ENCODE measurements at places on chromosomes 1 and 21.

DNA sequence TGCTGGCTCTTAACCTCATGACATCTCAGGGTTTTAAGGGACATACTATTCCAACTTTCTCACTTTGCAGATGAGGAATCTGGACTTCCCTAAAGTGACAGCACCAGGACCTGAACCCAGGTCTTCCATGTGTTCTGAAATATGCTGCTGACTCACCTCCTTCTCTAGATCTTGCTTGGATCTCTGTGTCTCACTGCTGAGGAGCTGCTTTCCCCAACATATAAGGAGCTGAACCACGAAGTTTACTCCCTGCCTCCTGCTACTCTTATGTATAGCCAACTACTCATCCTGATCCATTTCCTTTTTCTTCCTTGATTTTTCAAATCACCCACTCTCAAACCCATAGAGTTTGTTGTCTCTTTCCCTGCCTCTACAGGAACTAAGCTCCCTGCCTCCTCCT is 38.2 kb downstream of the ALG14 start:
- DNase-seq: no peak

DNA sequence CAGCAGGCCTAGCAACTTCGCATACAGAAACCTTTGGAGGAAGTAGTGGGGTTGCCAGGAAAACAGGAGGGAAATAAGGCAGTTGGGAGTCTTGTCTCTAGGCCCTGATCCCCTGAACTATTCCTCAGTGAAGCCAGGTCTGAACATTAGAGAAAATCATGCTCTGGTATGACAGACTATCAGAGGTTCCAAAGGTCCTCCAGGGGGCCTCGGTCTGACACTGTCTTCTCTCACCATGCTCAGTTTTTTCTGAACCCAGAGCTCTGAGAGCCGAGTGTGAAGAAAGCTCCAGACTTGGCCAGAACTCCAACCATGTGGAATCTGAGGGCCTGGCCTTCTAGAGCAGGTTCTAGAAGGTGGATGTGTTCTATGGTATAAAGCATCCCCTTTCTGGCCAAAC is 4.0 kb downstream of the TOMM40L start:
- no peak for DNase-seq

DNA sequence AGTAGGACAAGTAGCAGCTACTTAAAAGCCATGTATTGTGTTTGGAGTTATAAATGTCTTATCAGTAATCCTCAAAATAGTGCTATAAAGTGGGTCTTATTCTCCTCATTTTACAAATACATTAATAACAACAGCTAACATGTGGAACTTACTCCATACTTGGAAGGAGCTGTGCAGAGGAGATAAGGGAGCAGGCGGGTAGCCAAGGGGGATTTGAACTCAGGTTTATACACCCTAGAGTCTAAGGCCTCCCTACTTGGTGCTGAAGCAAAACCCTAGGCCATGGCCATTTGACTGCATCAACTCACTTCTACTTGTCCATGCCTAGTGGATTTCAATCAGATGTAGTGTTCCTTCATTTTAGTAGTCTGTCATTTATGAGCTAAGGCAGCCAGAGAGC is 72.1 kb downstream of the LMO4 start:
- DNase-seq: no peak

DNA sequence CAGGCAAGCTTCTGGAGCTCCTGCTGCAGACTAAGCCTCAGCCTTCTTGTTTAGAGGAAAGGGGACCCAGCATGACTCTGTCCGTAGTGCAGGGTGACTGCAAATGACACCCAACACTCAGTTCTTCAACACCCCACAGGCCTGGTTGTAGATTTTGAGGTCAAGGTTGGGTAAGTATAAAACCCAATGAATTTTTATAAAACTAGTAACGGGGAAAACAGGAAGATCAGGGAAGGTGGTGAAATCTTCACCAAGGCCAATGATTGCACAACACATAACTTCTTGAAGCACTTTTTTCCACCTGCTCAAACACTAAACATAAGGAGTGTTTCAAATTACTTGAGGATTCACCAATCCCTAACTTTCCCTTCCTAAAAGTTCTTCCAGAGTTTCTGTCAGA is 89.4 kb upstream of the JAK1 start:
- DNase-seq: no peak

- DNase-seq: no peak
Measured at GRCh38 chr1:225697428-225697827, 44.5 kb upstream of the ENAH start.

- no peak for DNase-seq
Measured at GRCh38 chr1:208929575-208929974, 653.9 kb upstream of the CAMK1G start.

DNA sequence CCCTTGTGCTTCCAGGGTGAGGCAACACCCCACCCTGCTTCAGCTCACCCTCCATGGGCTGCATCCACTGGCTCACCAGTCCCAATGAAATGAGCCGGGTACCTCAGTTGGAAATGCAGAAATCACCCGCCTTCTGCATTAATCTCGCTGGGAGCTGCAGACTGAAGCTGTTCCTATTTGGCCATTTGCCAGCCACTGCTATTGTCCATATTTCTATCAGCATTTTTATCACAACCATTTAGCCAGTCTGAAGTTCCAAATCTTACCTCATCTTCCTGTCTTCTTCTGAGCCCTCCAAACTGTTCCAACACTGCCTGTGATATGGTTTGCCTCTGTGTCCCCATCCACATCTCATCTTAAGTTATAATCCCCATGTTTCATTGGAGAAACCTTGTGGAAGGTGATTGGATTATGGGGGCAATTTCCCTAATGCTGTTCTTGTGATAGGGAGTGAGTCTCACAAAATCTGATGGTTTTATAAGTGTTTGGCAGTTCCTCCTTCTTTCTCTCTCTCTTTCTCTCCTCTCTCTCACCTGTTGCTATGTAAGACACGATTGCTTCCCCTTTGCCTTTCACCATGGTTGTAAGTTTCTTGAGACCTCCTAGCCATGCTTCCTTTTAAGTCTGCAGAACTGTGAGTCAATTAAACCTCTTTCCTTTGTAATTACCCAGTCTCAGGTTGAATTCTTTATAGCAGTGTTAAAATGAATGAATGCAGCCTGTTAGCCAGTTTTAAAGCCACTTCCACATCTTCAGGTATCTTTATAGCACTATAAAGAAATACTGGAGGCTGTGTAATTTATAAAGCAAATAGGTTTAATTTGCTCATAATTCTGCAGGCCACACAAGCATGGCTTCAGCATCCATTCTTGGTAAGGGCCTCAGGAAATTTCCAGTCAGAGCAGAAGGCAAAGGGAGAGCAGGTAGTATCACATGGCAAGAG is 203.5 kb downstream of the FCRL5 start:
- no peak for DNase-seq

GRCh38 chr1:38589036-38589435 is 270.5 kb downstream of the RRAGC start:
- DNase-seq: no peak

GRCh38 chr1:64941461-64942117 is 24.8 kb downstream of the JAK1 start:
- no peak for DNase-seq

- no peak for DNase-seq
Measured at GRCh38 chr1:20632386-20632785, 872 bp upstream of the PINK1 start.

- no peak for DNase-seq
Measured at GRCh38 chr1:183914891-183915290, 110.0 kb downstream of the RGL1 start.

- no peak for DNase-seq
Measured at GRCh38 chr1:200233393-200233792, 176.4 kb downstream of the ZNF281 start.

DNA sequence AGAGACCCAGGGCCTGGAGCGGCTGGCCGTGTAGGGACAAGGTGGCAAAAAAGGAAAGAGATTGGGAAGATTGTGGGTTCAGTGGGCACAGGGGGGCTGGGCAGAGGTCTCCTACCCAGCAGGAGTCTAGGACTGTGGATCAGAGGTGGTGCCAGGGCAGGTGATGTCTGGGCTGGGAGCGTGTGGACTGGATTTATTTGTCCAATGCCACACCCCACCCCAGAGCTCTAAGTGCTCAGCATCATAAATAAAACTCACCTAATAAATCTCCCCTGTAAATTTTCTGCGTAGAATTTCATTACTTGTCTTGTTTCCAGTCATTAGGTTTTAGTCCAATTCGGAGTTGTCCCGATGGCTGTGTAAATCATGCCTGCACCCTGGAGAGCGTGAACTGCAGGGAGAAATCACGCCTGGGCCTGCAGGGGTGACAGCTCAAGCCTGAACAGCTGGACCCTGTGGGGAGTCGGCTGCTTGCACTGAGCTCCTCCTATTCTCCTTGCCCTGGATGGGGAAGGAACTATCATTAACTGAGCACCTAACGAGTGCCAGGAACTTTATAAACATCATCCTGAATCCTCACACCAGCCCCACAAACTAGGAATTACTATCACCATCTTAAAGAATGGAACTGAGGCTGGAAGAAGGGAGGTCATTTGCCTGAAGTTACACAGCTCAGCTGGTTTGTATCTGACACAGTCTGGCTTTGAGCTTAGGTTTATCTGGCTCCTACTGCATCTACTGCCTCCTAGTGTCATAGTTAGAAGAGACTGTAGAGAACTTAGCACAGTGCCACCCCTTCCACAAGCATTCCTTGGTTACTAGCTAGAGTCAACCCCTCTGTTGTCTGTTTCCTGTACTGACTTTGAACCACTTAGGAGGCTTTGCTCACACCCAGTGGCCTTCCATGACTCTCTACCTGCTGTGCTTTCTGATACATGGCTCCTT is 25.0 kb upstream of the POU3F1 start:
- DNase-seq: no peak

GRCh38 chr21:24899138-24899537 is 708.1 kb downstream of the MRPL39 start:
- DNase-seq: no peak

- DNase-seq: peak; percentile 85
Measured at GRCh38 chr1:24150234-24151174, 7.6 kb upstream of the IL22RA1 start.

DNA sequence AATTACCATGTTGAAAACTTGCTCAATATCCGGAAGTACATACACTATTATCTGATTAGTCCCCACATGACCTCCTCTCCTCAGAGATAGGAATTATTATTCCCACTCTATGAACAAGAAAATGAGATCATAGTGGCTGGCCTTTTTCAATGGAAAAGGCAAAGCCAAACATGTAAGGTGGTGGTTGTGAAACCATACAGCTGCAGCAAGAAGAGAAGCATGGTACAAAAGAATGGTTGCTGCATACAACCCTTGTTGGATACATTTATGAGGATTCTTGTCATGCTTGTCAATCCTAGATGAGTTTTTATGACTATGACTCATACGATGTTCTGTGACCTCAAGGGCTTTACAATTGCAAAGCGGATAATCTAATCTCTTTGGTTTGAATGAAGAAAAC is 514.7 kb downstream of the PLPP3 start:
- DNase-seq: no peak

- DNase-seq: no peak
Measured at GRCh38 chr1:4019606-4020331, 119.7 kb upstream of the C1orf174 start.

GRCh38 chr1:202210385-202210784 is 16.8 kb downstream of the LGR6 start:
- no peak for DNase-seq

GRCh38 chr1:227732586-227733308 is 2.4 kb downstream of the JMJD4 start:
- DNase-seq: no peak

- no peak for DNase-seq
Measured at GRCh38 chr1:109821221-109821669, 57.5 kb upstream of the EPS8L3 start.

GRCh38 chr1:39632682-39633417 is 6.6 kb downstream of the HEYL start:
- no peak for DNase-seq

DNA sequence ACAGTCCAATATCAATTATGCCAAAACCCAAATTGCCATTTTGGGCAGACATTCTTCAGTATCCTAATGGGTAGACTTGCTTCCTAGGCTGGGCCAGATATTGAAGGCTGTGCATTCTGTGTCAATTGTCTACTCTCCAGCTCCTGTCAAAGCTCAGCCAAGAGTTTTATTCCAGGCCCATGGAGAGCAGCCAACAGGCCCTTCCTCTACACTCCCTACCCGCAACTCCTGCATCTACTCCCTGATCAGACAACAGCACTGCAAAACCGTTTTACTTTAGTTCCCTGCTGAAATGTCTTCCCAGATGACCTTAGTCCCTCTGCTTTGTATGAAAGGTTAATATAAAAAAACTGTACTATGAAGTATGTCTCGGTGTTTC is 6.6 kb upstream of the ADORA3 start:
- no peak for DNase-seq

DNA sequence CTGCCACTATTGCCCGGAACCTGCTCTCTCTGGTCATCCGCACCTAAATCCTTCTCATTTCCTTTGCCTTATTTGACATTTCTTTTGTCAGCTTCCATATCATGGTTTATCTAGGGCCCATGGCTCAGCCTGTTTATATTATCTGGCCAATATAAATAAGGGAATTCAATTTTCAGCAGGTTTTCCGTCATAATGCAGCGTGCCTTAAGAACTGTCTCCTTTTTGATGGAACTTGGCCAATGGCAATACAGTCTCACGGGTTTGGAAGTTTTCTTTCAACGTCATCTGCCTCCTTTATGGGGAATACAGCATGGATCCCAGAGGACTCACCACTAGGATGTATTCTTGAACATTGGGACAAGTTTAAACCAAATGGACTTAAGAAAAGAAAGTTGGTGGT is 77.8 kb upstream of the KIAA0040 start:
- no peak for DNase-seq

DNA sequence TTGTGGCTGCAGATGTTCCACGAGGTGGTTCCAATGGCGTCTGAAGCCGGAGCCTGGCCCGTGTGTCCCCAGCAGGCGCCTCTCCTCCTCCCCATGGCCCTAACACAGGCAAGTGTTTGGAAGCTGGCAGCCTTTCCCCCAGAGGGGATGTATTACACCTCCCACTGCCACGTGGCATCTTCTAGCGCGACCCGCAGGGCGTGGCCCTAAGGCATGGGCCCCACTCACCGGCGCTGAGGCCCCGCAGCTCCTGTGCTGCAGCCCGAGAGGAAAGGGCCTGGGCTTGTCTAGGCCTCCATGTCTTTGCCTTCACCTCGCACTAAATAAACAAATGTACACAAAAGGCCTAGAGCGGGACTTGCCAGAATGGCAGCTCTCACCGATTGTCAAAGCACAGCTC is 37.9 kb downstream of the SLC66A1 start:
- DNase-seq: no peak

- no peak for DNase-seq
Measured at GRCh38 chr1:165876121-165876520, 48.7 kb downstream of the UCK2 start.

GRCh38 chr1:228794810-228795209 is 59.5 kb downstream of the RHOU start:
- no peak for DNase-seq

DNA sequence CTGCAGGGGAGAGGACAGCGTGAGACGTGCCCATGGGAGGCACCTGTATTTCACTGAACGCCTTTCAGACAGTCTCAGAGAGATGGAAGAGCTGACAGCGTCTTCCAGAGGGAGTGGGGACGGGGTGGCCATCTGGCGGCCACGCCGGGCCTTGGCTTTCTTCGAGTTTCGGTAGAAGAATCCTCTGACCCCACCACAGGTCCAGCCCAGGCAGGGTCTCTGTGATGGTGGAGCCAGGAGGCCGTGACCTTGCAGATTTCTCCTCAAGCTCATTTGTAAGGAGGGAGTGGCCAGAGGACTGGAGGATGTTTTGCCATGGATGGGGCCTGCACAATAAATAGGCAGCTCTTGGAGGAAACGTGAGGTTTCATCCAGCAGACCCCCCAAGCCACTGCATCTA is 47.6 kb upstream of the ADARB1 start:
- no peak for DNase-seq

- DNase-seq: no peak
Measured at GRCh38 chr1:168491527-168492164, 52.2 kb downstream of the XCL2 start.
